ENCODE measurements at places on chromosomes 3 and 15.

GRCh38 chr3:195823999-195824398 is 12.3 kb upstream of the MUC4 start:
- no peak for DNase-seq

DNA sequence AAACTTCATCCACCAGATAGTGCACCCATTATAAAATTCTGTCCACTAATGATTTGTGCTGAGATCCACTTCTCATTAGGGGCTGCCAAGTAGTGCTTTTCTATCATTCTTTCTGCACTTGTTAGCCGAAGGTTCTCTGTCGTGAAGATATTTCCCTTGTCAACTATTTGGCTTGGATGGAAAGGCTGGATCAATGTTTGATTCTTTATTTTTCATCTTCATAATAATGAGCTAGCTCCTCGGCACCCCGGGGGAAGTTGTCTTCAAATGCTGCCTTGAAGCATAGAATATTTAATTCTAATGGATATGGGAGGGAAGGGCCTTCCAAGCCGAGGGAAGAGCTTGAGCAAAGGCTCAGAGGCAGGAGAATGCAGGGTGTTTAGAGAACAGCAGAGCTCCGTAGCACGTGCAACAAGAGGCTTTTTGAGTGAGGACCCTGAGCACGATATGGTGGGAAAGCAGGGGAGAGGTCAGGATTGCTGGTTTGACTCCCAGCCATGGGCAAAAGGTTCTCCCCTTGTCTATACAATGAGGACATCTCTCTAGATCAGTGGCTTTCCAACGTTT is 16.3 kb upstream of the MUC20 start:
- DNase-seq = no peak

DNA sequence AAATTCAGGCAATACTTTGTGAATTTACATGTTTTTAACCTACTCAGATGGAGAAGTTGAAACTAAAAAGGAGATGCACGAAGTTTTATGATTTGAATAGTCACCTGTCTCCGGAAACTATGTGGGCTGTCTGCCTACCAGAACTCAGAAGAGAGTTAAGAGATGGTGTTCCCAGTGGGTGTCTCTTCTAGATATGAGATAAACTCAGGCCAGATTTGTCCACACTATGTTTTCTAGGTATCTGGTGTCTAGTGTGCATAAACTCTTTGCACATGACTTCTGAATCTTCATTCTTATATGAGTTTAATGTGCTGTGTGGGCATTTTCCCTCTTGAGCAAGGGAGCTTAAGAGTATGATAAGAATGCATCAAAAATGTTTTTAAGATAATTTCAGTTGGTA is 222.8 kb downstream of the FOXP1 start:
- DNase-seq = no peak

GRCh38 chr3:114034211-114034610 is 22.1 kb downstream of the CCDC191 start:
- DNase-seq = no peak

GRCh38 chr15:80426316-80426715 is 22.1 kb downstream of the ARNT2 start:
- no peak for DNase-seq

- no peak for DNase-seq
Observed at GRCh38 chr3:108391917-108392593, 95.7 kb downstream of the HHLA2 start.

DNA sequence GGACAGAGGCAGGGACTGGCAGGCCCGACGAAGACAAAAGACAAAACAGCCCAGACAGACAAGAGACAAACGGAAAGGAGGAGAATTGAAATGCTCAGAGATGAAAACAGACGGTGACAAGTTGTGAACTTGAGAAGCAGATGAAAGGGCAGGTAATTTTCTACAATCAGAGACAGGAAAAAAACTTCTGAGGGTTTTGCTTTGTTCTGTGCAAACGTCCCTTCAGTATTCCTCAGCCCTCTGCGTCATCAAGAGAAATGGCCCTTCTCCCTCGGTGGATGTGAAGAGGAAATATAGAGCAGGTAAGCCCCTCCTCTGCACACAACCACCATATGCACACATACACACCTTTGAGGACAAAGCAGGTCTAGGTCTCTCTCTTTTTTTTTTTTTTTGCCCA is 206.6 kb downstream of the UACA start:
- no peak for DNase-seq

GRCh38 chr15:40091861-40092255 is 16.8 kb downstream of the BMF start:
- peak; percentile 73 for DNase-seq

GRCh38 chr15:77002436-77002835 is 7.5 kb downstream of the PSTPIP1 start:
- no peak for DNase-seq

DNA sequence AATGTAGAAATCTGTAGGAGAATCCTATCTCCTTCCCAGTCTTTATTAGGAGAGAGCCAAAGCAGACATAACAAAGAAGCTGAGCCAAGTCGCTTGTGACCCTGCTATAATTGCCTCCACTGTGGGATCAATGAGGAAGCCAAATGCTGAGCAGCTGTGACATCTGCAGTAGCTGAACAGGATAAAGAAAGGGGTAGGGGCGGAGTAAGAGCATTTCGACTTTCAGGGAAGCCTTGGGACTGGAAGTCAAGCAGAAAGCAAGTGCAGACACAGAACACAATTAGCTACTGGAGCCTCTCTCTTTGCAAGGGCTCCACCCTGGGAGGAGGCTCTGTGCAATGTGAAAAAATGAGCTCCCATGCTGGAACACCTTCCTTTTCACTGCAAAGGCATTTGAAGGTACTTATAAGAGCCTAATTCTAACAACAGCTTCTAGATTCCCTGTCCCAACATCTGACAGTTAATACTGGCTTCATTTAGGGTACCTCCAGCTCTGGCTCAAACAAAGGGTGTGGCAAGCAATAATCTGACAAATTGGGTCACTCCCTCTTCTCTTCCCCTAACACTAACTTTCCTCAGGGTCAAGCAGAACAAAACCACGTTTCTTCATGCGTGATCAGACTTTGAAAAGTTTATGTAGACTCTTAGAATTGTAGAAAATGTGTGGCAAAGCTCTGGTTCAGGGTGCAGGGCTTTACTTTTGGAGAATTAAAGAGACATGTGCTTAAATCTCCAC is 166.4 kb downstream of the CADPS start:
- peak; percentile 45 for DNase-seq

- DNase-seq = no peak
Observed at GRCh38 chr3:32954506-32954905, 3.1 kb downstream of the CCR4 start.

- DNase-seq = no peak
Observed at GRCh38 chr3:190229632-190230424, 92.4 kb downstream of the CLDN1 start.

- DNase-seq = no peak
Observed at GRCh38 chr15:25251700-25252390, 187.0 kb downstream of the UBE3A start.

DNA sequence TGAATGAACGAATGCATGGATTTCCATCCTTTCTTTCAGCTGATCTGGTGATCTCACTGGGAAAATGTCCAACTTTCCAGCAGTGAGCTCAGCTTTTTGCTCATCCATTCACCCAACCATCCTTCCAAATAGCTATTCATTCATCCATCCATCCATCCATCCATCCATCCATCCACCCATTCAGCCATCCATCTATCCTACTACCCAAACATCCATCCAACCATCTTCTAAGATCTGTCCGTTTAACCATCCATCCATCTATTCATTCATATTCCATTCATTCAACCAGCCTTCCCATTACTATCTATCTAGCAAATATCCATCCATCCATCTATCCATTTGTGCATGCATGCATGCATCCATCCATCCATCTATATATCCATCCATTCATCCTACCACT is 39.4 kb downstream of the WNT7A start:
- no peak for DNase-seq

GRCh38 chr3:110344897-110345767 is 726.5 kb upstream of the NECTIN3 start:
- no peak for DNase-seq

DNA sequence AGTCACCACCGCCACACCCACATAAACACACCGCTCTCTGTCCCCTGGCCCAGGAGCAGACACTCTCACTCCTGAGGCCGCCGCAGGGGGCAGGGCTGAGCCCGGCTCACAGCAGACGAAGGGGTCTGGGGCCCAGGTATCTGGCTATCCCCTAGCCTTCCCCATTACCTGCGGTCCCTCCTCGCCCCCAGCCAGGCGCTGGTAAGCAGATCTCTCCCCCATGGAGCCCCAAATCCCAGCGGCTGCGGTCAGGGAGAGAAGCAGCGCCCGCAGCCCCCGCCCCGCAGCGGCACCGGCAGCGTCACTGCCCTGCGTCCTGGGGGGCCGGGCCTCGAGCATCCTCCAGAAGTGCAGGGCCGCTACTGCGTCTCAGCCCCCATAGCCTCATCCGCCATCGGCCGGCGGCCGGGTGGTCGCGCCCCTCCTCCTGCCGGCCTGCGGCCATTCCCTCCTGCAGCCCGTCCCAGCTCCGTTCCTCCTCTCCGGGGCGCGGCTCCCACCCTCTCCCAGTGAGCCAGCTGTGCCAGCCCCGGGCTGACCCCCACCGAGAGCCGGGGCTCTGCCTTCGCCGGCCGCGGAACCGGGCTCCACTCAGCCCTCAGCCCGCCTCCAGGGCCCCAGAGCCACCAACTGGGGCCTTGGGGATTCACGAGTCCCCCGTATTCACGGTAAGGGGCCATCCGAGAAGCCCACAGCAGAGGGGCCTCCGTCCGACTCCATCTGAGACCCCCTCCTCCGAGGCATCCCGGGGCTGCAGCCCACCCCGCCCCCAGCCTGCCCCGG is 13.1 kb downstream of the TNK2 start:
- peak; percentile 80 for DNase-seq

DNA sequence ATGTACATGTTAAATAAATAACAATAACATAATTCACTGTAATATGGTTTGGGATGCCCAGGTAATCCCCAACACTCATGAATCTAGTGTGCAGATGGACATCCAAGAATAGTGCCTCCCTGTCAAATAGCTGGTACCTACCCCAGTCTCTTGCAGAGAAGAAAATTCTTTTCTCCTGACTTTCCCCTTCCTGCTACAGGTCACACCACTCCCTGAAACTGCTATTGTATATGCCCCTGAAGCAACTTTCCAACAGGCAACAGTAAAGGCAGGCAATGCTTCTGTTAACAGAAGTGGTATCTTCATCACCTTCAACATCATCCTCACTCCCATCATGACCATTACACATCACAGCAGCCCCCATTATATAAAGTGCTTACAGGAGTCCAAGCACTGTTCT is 431.6 kb downstream of the MAGI1 start:
- no peak for DNase-seq

- no peak for DNase-seq
Observed at GRCh38 chr3:59800481-59800880, 750.7 kb upstream of the CFAP20DC start.

- no peak for DNase-seq
Observed at GRCh38 chr15:99414755-99415731, 150.7 kb upstream of the MEF2A start.

GRCh38 chr3:129470861-129471260 is 30.8 kb downstream of the IFT122 start:
- DNase-seq = no peak

- no peak for DNase-seq
Observed at GRCh38 chr3:188316723-188317070, 162.7 kb downstream of the LPP start.
